ENCODE measurements at places on chromosomes 1 and 21.

- peaks cover 3% of the 10 kb centered on the region for H3K36me3 ChIP-seq
- no peaks in the 10 kb centered on the region for H3K27me3 ChIP-seq
- H3K4me3 ChIP-seq, result no peak overlapping the region
- no peak for DNase-seq
- no peak overlapping the region for H3K27ac ChIP-seq
These were observed 45.8 kb downstream of the SSBP3 start for GRCh38 chr1:54360165-54361005.

DNA sequence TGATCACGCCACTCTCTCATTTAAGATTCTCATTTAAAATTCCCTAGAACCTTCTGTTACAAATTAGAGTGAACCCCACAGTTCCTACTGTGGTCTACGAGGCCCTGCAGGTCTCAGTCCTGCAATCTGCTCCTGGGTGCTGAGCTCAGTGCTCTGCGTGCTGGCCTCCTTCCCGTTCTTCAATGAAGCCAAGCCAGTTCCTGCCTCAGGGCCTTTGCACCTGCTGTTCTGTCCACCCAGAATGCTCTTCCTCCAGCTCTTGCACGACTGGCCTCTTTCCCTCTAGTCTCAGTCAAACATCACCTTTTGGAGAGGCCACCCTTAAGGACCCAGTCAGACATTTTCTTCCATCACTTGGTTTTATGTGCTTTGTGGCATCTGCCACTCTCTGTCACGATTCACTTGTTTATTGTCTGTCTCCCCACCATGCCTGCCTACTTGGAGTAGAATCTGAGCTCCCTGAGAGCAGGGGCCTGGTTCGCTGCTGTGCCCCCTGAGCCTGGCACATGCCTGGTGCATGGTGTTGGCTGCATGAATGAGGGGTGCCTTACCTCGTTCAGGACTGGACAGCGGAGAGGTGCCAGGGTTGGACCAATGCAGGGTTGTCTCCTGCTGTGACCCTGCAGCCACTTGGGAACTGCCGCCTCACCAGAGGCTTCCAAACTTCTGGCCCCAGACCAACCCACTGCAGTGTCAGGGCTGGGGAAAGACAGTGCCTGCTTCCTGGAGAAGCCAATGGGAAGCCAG, 9.7 kb upstream of the H6PD start:
- no peaks in the 10 kb centered on the region for H3K36me3 ChIP-seq
- no peaks in the 10 kb centered on the region for H3K4me1 ChIP-seq
- H3K27me3 ChIP-seq, result no peaks in the 10 kb centered on the region
- H3K4me3 ChIP-seq, result no peak overlapping the region
- no peak overlapping the region for H3K27ac ChIP-seq
- no peak for DNase-seq

GRCh38 chr1:88519156-88519555, 164.9 kb upstream of the PKN2 start:
- no peaks in the 10 kb centered on the region for H3K36me3 ChIP-seq
- no peaks in the 10 kb centered on the region for H3K4me1 ChIP-seq
- no peaks in the 10 kb centered on the region for H3K27me3 ChIP-seq
- no peak for DNase-seq
- no peak overlapping the region for H3K27ac ChIP-seq

- no peaks in the 10 kb centered on the region for H3K36me3 ChIP-seq
- H3K27me3 ChIP-seq, result no peaks in the 10 kb centered on the region
- H3K27ac ChIP-seq, result peak overlapping the region; percentile 54
These were observed 5.6 kb downstream of the OSBPL9 start for GRCh38 chr1:51622455-51622913.

DNA sequence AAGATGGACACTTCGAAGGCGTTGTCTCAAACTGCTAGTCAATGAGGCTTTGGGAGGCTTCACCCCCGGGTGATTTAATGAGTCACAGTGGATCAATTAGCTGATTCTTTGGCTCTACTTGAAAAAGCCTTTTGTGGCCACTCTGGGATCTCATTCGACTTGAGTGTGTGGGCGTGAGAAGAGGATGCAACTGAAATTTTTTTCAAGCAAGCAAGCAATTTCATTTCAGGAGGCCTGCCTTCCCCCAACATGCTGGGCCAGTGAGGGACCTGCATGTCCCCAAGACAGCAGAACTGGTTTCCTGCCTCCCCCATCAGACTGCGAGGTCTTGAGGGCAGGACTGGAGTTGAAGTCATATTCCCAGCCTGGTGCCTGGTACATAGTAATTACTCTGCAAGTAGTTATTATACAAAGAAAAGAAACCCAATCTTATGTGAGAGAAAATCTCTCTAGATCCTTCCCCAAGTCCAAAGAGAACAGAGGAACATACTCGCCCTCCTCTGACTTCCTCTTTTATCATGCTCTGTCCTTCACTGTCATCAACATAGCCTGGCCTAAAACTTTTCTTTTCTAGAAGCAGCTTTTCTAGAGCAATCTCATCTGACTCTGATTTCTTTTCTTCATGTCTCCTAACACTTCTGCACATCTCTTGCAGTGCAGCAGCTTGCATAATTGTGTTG, 22.7 kb downstream of the SYT6 start:
- H3K27me3 ChIP-seq, result no peaks in the 10 kb centered on the region
- H3K36me3 ChIP-seq, result no peaks in the 10 kb centered on the region
- no peaks in the 10 kb centered on the region for H3K4me1 ChIP-seq
- no peak for DNase-seq
- H3K4me3 ChIP-seq, result no peak overlapping the region

DNA sequence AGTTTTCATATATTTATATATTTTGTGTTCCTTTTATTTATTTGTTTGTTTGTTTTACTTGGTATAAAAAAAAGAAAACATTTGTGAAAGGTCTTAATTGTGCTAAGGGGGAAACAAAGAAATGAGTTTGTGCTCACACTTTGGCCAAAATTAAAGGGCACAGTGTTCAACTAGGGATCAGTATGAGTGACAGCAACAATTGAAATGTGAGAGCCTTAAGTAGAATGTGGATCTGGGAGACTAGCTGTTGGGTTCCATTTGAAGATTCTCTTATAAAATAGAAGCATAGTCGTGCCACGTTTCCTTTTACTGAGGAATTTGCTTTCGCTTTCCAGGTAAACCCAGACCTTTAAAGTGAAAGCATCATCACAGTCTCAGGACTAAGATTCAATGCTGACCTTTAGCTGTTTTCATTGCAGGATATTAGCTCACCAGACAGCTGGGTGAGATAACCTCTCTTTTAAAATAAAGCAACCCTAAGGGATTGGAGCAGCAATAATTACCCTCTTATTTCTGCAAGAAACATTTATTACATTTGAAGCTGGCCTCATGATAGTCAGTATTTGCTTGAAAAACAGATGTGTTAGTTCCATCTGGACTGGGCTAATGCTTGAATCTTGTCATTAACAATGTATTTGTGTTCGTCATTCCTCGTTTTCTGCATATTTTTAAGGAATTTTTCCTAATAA, 37.1 kb upstream of the CD55 start:
- H3K36me3 ChIP-seq, result no peaks in the 10 kb centered on the region
- peak overlapping the region; percentile 36 for H3K27ac ChIP-seq

- H3K4me3 ChIP-seq, result no peak overlapping the region
- no peaks in the 10 kb centered on the region for H3K4me1 ChIP-seq
- H3K36me3 ChIP-seq, result no peaks in the 10 kb centered on the region
- H3K27ac ChIP-seq, result no peak overlapping the region
- DNase-seq, result no peak
These were observed 362.7 kb downstream of the SIPA1L2 start for GRCh38 chr1:232267092-232267836.

GRCh38 chr1:155860970-155861510, 1.7 kb downstream of the SYT11 start:
- peak overlapping the region; percentile 98 for H3K27ac ChIP-seq
- no peak for DNase-seq
- H3K4me1 ChIP-seq, result peaks cover 22% of the 10 kb centered on the region
- peaks cover 6% of the 10 kb centered on the region for H3K36me3 ChIP-seq
- no peaks in the 10 kb centered on the region for H3K27me3 ChIP-seq

DNA sequence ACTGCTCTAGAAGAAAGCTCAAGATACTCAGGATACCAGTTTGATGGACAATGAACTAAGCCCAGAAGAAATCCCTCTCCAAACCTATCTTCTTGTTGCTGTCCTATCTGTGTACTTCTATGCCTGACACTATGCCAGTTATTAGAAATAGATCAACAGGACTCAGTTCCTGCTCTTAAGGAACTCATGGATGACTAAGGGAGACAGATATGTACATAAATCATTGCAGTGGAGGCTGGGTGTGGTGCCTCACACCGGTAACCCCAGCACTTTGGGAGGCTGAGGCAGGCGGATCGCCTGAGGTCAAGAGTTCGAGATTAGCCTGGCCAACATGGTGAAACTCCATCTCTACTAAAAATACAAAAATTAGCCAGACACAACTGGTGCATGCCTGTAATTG, 42.4 kb upstream of the AK4 start:
- no peaks in the 10 kb centered on the region for H3K36me3 ChIP-seq
- H3K27ac ChIP-seq, result no peak overlapping the region
- no peak for DNase-seq
- H3K27me3 ChIP-seq, result no peaks in the 10 kb centered on the region
- no peak overlapping the region for H3K4me3 ChIP-seq

- no peak for DNase-seq
- H3K4me3 ChIP-seq, result no peak overlapping the region
- peaks cover 13% of the 10 kb centered on the region for H3K36me3 ChIP-seq
- H3K27ac ChIP-seq, result no peak overlapping the region
- H3K27me3 ChIP-seq, result no peaks in the 10 kb centered on the region
- no peaks in the 10 kb centered on the region for H3K4me1 ChIP-seq
These were observed 5.0 kb downstream of the SPATA46 start for GRCh38 chr1:162371611-162372010.

GRCh38 chr1:212256369-212256768, 28.8 kb upstream of the PPP2R5A start:
- no peaks in the 10 kb centered on the region for H3K4me1 ChIP-seq
- no peak overlapping the region for H3K27ac ChIP-seq
- DNase-seq, result no peak
- no peaks in the 10 kb centered on the region for H3K27me3 ChIP-seq

DNA sequence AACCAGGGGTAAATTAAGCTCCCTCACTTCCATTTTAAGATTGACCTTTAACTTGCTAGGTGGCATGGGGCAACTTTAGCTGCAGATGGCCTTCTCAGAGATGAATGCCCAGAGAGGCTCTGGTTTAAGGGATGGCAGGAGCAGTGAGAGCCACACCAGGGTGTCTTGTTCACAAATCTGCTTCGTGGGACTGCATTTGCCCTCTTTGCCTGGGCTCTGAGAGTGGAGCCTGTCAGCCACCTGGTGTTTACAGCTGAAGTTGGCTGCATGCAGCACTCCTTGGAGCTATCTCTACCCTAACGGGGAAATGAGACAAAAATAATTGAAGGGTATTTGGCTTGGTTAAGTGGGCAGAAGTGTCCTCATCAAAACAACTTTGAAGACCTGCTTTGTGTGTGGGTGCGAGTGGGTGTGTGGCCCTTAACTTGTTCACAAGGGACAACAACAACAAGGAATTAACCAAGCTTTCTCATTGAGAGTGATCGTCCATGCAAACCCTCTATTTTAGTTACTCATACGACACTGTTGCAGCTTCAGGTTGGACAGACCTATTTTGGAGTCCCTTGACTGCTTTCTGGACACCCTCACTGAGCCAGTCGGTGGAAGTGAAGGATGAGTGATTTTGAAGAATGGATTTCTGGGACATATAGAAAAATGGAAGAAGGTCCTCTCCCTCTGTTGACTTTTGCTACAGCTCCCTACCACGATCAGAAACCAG, 29.8 kb downstream of the PGM1 start:
- H3K36me3 ChIP-seq, result no peaks in the 10 kb centered on the region
- no peak overlapping the region for H3K4me3 ChIP-seq
- peak overlapping the region; percentile 53 for H3K27ac ChIP-seq
- H3K27me3 ChIP-seq, result no peaks in the 10 kb centered on the region
- H3K4me1 ChIP-seq, result no peaks in the 10 kb centered on the region

GRCh38 chr21:10425856-10426255, 95.5 kb upstream of the TPTE start:
- H3K36me3 ChIP-seq, result no peaks in the 10 kb centered on the region
- no peaks in the 10 kb centered on the region for H3K27me3 ChIP-seq
- DNase-seq, result no peak
- H3K27ac ChIP-seq, result no peak overlapping the region
- H3K4me1 ChIP-seq, result no peaks in the 10 kb centered on the region

- no peaks in the 10 kb centered on the region for H3K4me1 ChIP-seq
- no peak overlapping the region for H3K27ac ChIP-seq
- no peak overlapping the region for H3K4me3 ChIP-seq
- no peak for DNase-seq
- no peaks in the 10 kb centered on the region for H3K36me3 ChIP-seq
These were observed 349.1 kb upstream of the FMN2 start for GRCh38 chr1:239742416-239743109.

GRCh38 chr1:232983375-232983774, 33.0 kb downstream of the NTPCR start:
- no peak for DNase-seq
- no peak overlapping the region for H3K4me3 ChIP-seq
- no peak overlapping the region for H3K27ac ChIP-seq
- H3K4me1 ChIP-seq, result no peaks in the 10 kb centered on the region

DNA sequence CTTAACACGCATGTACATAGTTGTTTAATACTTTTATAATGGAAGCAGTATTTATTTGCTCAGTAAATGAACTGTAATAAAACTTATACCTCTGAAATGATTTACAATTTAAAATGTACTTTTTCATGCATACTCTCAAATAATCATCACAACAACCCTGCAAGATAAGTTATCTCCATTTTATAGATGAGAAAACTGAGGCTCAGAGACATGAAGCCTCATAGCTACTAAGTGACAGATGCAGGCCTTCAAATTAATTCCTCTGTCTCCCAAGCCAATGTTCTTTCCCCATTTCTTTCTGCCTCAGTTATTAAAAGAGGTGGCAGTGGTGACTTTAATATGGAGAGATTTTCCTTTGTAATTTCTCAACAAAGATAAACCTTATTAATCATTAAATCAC, 19.6 kb upstream of the CLCA1 start:
- no peaks in the 10 kb centered on the region for H3K36me3 ChIP-seq
- H3K27me3 ChIP-seq, result no peaks in the 10 kb centered on the region
- no peak for DNase-seq
- H3K4me1 ChIP-seq, result no peaks in the 10 kb centered on the region
- H3K4me3 ChIP-seq, result no peak overlapping the region

DNA sequence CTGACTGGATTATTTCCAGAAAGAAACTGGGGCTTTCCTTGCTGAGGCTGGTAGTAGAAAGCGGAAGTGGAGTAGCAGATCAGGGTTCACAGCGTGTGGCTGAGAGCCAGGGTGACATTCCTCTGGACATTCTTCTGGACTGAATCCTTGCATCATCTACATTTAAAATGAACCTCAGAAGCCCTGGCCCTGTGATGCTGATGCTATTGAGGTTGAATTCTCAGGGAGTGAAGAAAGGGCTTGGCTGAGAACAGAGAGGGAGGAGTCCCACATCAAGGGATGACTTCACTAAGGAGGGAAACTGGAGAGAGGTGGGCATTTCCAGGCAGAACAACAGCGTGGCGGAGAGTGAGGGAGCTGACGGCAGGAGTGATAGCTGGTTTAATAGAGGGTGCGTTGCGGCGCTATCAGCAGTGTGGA, 102.3 kb upstream of the LMO4 start:
- H3K27ac ChIP-seq, result peak overlapping the region; percentile 49
- peak; percentile 11 for DNase-seq
- H3K4me1 ChIP-seq, result no peaks in the 10 kb centered on the region
- H3K4me3 ChIP-seq, result no peak overlapping the region
- H3K36me3 ChIP-seq, result no peaks in the 10 kb centered on the region
